ENCODE measurements at places on chromosomes 2 and 18. TPM values are rescaled to one million over a fixed set of nuclear protein-coding genes. Genes with fewer than 3 reads are reported as not detected.

The PIEZO2 gene
- 1.7 TPM for polyA plus RNA-seq

The SELENOI gene
- 10.8 TPM for polyA plus RNA-seq

The STARD6 gene
- polyA plus RNA-seq, result not detected

The PLGLB1 gene
- 0.81 TPM for polyA plus RNA-seq

The CNDP1 gene
- not detected for polyA plus RNA-seq

The CXCR1 gene
- polyA plus RNA-seq, result not detected

The TEX44 gene
- not detected for polyA plus RNA-seq

The THADA gene
- polyA plus RNA-seq, result 22.6 TPM

The FN1 gene
- polyA plus RNA-seq, result 3,740 TPM

The CPO gene
- polyA plus RNA-seq, result not detected

The SPIRE1 gene
- polyA plus RNA-seq, result 13.1 TPM

The MAP3K19 gene
- not detected for polyA plus RNA-seq

The POTEC gene
- polyA plus RNA-seq, result not detected

The TTC39C gene
- 0.61 TPM for polyA plus RNA-seq

The DTNA gene
- polyA plus RNA-seq, result 9.0 TPM

The PAIP2B gene
- 0.13 TPM for polyA plus RNA-seq

The SF3B6 gene
- 91.9 TPM for polyA plus RNA-seq

The EPHA4 gene
- 11.9 TPM for polyA plus RNA-seq

The TEKT4 gene
- not detected for polyA plus RNA-seq

The ACVR1C gene
- polyA plus RNA-seq, result 0.03 TPM

The COLEC11 gene
- polyA plus RNA-seq, result 0.19 TPM

The ZNF892 gene
- 0.64 TPM for polyA plus RNA-seq

The PPM1B gene
- 6.7 TPM for polyA plus RNA-seq

The QPCT gene
- polyA plus RNA-seq, result 17.2 TPM

The B4GALT6 gene
- polyA plus RNA-seq, result 2.9 TPM

The LIMS3 gene
- polyA plus RNA-seq, result 13.5 TPM

The OTOS gene
- not detected for polyA plus RNA-seq

The LAMA1 gene
- 0.04 TPM for polyA plus RNA-seq

The SPATA3 gene
- polyA plus RNA-seq, result not detected

The UGT1A8 gene
- polyA plus RNA-seq, result not detected

The ADGRF3 gene
- polyA plus RNA-seq, result 0.21 TPM

The HAAO gene
- polyA plus RNA-seq, result 1.1 TPM

The EVA1A gene
- 42.5 TPM for polyA plus RNA-seq
